ENCODE measurements at places on chromosomes 12 and 14. TPM values are rescaled to one million over a fixed set of nuclear protein-coding genes. Genes with fewer than 3 reads are reported as not detected.

- DNase-seq = no peak
These were observed 142.2 kb upstream of the HMGA2 start for GRCh38 chr12:65682112-65682511.

- DNase-seq = no peak
These were observed 7.9 kb downstream of the TRIM9 start for GRCh38 chr14:51087031-51087441.

SNW1 gene
- total RNA-seq = 120 TPM

DNA sequence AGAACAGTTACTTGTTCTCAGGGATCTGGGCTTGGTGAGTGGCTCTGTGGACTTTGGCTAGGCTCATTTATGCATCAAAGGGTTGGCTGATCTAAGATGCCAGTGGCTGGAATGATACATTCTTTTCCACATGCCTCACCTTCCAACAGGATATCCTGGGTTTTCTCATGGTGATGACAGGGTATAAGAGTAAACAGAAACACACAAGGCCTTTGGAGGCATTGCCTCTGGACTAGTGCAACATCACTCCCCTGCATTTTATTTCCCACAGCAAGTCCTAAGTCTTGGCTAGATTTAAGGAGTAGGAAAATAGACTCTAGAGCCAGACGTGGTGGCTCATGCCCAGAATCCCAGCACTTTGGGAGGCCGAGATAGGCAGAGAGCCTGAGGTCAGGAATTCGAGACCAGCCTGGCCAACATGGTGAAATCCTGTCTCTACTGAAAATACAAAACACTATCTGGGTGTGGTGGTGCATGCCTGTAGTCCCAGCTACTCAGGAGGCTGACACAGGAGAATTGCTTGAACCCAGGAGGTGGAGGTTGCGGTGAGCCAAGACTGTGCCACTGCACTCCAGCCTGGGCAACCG lies 47.9 kb downstream of the RPH3A start:
- DNase-seq = no peak

PLBD1 gene
- total RNA-seq = not detected

CELA1 gene
- total RNA-seq = not detected

DNA sequence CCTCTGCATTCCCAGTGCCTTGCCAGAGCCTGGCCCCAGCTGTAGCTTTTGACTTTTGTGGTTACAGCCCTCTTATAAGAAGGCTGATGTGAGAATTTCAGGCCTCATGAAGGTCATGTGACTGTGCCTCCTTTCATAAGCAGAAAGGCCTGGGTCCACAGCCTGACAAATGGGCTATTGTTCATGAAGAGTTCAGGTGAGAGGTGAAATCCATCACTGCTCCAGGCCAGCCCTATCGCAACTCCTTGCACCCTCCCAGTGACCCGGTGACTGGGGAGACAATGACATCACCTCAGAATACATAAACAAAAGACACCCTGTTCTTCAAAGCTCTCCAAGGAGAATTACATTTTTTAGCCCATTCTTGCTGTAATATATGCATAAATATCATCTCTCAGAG lies 321.5 kb downstream of the PCNX1 start:
- DNase-seq = no peak

MYBPC1 gene
- not detected for total RNA-seq

GRCh38 chr14:52352061-52352491 lies 38.0 kb downstream of the PTGER2 start:
- peak; percentile 81 for DNase-seq

FKBP11 gene
- total RNA-seq = 73.4 TPM

DNA sequence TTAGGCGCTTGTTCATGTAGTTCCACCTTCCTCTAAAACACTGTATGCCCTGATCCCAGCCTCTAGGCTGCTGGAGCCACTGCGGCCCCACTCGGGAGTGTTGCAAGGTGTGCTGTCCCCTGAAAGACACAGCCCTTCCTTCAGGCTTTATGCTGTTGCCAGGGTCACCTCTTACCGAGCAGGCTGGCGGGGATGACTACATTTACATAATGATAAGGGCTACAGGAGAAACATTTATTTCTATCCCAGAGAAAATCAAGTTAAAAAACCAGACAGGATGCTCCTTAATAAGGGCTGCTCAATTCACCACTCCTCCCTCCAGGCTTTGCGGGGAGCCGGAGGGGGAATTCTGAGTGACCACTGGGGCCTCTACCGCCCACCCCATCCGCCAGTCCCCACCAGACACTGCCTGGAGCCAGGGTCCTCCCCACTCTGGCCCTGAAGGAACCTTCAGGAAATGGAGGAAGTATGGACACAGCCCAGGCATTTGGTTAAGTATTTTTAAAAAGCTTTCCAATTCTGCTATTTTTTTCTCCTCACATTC lies 200.6 kb downstream of the TTC7B start:
- DNase-seq = no peak

C14orf119 gene
- total RNA-seq = 49.2 TPM

- no peak for DNase-seq
These were observed 347.2 kb upstream of the DCN start for GRCh38 chr12:91529829-91530228.

HOXC11 gene
- total RNA-seq = not detected
